Epithelial cell of prostate (primary cell): ENCODE measurements at places on chromosomes 1 and 21.

DNA sequence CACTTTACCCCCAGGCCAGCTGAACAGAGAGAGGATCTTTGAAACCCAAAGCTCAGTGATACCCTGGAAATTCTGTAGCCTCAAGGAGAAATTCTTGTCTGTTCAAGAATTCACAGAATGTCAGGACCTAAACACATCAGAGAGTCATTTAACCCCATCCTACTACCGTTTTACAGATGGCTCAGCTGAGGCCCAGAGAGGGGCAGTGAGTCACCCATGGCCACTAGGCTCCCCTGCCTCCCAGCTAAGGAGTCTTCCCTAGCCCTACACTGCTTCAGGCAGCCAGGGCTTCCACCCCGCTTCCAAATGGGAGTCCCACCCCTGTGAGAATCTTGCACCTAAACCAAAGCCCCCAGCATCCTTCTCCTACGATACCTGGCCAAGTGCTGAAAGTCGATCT is 28.3 kb downstream of the VWA5B1 start:
- no peak for DNase-seq

DNA sequence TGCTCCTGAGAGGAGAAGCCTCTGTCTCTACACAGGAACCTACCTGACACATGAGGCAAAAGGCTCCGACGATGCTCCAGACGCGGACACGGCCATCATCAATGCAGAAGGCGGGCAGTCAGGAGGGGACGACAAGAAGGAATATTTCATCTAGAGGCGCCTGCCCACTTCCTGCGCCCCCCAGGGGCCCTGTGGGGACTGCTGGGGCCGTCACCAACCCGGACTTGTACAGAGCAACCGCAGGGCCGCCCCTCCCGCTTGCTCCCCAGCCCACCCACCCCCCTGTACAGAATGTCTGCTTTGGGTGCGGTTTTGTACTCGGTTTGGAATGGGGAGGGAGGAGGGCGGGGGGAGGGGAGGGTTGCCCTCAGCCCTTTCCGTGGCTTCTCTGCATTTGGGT is 3.9 kb upstream of the ACKR1 start:
- no peak for DNase-seq

- DNase-seq: no peak
Observed at GRCh38 chr1:97906567-97907241, 14.1 kb downstream of the DPYD start.

DNA sequence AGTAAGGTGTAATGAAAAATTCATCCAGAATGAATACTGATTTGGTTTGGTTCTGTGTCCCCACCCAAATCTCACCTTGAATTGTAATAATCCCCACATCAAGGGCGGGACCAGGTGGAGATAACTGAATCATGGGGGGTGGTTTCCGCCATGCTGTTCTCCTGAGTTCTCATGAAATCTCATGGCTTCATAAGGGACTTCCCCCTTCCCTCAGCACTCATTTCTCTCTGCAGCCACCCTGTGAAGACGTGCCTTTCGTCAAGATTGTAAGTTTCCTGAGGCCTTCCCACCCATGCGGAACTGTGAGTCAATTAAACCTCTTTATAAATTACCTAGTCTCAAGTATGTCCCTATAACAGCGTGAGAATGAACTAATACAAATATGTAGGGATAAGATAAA is 5.5 kb upstream of the SYNJ1 start:
- no peak for DNase-seq

DNA sequence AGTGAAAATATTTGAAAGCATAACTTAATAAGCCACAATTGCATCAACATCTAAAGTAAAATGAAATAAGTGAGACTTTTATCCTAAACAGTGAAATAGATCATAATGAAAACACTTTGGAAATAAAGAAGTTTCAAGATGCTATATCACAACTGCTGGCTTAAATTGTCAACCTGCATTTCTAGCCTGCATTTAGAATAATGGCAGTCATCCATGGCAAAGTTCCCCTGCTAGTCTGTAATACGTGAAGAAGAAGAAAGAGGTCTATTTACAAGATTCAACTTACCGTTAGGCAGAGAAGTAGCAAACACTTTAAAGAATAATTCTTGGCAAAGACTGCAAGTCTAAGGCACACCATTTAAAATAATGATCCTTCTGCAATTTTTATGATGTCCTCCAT is 133.6 kb downstream of the DPYD start:
- no peak for DNase-seq

GRCh38 chr1:52554756-52555155 is 1.9 kb upstream of the TUT4 start:
- DNase-seq: peak; percentile 52

- DNase-seq: no peak
Observed at GRCh38 chr1:56106531-56107274, 472.7 kb downstream of the PLPP3 start.

DNA sequence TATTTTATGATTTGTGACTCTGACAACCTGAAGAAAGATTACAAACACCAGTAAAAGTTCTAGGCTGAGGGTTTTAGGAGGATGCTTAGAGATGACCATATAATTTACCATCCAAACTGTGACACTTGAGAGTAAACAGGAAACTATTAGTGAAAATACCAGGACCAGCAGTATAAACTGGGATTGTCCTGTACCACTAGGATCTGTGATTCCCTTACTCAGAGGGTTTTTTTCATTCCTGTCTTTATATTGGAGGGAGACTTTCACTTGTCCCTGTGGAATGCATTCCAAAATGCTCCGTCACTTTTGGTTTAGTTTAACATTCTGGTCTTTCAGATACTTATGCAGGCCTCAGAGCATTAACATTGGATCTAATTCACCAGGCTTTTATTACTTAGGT is 482.9 kb downstream of the PTBP2 start:
- no peak for DNase-seq

DNA sequence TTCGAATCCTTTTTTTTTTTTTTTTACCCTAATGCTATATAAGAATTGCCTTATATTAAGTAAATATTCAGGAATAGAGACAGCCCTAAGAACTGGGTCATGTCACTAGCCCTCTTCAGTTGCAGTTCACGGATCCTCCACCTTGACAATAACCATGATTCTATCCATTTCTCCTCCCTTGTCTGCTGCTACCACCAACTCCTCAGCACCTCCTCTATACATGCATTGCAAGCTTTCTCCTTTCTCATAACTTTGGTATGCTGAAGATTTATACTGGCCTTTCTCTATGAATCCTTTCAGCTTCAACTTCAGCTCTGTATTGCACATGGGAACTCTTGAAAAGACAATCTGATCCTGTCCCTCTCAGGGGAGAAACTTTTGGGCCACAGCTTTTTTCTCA is 14.3 kb upstream of the DR1 start:
- DNase-seq: no peak

GRCh38 chr1:87961992-87962391 is 633.3 kb downstream of the LMO4 start:
- DNase-seq: no peak

- no peak for DNase-seq
Observed at GRCh38 chr21:26798856-26799751, 46.1 kb downstream of the ADAMTS1 start.

- DNase-seq: no peak
Observed at GRCh38 chr1:86695400-86695799, 9.0 kb upstream of the SH3GLB1 start.

- no peak for DNase-seq
Observed at GRCh38 chr1:150268340-150268704, 494 bp downstream of the APH1A start.

GRCh38 chr1:208681878-208682663 is 437.9 kb upstream of the PLXNA2 start:
- no peak for DNase-seq

GRCh38 chr21:41958886-41959563 is 5.2 kb upstream of the C2CD2 start:
- DNase-seq: peak; percentile 52

DNA sequence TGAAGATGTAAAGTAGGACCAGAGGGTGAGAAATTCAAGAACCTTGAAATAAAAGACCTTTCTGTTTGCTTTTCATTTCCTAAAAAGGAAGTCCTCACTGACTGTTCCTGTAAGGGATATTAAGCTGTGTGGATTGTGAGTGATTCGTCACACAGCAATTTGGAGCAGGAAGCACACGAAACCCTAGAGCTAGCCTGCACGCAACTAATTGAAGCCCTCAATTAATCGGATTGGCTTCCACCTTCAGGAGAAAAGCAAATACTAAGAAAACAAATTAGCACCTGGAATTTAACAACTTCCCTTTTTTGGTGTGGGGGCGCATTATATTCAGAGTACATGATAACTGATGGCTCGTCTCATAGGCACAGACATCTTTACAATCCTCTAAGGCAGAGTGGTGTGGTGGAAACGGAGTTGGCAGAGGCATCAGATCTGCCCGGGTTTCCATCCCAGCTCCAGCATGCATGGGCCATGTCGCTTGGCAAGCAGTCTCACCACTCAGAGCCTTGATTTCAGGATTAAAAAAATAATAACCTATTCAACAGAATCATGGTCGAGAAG is 95.2 kb downstream of the KCNJ15 start:
- DNase-seq: peak; percentile 49

- no peak for DNase-seq
Observed at GRCh38 chr1:185861630-185862029, 127.4 kb downstream of the HMCN1 start.

DNA sequence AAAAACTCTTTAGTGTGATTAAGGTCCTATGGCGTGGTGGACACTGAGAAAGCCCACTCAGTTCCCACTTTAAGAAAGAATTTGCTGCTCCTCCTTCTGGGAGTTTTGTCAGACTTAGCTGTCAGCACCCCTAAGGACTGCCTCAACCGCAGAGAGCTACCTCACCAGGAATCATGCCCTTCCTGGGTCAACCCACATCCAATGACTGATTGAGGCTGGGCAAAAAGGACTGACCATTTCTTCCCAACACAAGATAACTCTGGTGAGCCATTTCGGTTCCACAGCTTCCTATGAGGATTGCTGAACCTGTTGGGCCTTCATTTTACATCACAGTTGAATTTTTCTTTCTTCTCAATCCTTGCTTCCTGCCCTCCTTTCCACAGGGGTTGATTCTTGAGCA is 197.9 kb downstream of the NCAM2 start:
- DNase-seq: no peak

DNA sequence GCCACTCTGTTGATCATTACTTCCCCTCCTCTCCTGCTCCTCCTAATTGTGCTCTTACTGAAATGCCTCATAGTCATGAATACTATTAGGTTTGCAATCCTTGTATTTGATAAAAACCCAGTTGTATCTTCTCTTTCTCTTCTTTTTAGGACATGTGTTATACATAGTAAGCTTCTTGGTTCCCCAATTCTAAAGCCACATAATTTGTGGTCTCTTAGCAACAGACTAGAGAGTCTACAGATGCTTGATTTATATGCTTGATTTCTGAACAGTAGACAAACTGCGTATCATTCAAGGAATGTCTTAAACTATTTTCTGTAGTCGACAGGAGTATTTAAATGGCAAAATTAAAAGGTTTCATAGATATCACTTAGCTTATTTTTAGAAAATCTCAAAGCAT is 1598.9 kb downstream of the PLA2G4A start:
- no peak for DNase-seq

DNA sequence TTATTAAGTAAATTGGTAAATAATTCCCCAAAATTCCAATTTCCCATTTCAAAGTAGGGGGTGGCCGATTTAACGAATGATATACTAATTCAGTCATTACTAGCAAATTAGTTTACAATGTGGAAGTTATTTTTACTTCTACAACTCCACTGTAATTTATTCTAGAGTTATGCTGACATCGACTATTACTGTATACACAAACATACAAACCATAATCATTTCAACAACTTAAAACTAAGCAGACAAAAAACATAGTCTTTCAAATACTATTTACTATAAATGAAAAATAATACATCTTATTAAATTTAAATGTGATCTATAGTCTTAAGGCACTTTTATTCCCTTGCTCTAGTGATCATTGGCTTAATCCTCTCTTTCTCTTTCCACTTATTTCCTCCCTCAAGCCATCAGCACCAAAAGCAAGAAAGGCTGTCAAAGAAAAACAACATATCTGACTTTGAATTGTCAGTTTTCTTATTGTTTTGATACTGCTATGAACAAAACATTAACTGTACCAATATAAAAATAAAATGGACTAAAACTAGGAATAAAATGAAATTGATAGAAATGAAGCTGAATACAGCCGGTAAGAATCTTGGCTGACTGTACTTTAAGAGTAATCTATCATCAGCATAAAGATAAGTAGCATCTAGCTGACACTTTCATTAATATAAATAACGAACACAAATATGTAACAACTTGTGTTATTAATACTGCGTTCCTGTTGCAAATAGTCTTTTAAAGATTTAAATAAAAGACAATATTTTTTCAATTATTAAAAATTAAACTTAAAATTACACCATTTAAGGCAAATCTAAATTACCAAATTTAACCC is 4.1 kb downstream of the CDC42BPA start:
- no peak for DNase-seq

- DNase-seq: no peak
Observed at GRCh38 chr1:81113688-81114087, 687.0 kb upstream of the ADGRL2 start.
